ENCODE measurements at places on chromosomes 13 and 19.

DNA sequence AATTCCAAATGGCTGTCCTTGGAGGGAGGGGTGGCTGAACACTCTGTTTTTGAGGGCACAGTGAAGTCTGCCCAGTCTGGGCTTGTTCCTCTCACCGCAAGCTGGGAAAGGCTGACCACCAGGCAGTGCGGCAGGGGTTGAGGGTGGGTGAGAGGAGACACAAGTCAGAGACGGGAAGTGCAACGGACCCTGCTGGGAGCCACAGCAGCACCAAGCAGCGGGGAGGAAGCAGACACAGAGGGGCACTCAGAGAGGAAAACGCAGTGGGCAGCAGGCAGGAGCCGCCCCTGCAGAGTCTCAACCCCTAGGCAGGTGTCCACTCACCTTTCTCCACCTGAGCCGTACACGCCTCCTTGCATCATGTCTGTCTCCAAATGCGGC, 15.6 kb downstream of the AKAP8L start:
- peaks cover 20% of the 10 kb centered on the region for H3K4me1 ChIP-seq
- no peak overlapping the region for H3K4me3 ChIP-seq
- no peak overlapping the region for H3K27ac ChIP-seq
- peaks cover 62% of the 10 kb centered on the region for H3K36me3 ChIP-seq

DNA sequence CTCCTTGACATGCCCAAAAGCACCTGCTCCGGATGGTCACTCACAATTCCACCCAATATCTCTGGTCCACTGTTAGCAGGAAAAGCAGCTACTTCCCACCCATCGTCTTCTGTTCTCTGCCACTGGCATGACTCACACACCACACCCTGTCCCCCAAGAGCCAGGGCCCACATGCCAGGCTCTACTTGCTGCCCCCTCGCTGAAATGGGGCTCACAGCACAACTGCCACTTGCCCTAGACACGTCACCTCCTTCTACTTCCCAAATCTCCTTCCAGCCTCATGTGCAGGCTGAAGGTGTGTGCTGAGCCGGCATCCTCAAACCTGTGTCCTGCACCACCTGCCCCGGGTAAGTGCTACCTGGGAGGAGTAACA, 65.0 kb downstream of the TBC1D4 start:
- H3K4me1 ChIP-seq, result no peaks in the 10 kb centered on the region
- H3K27ac ChIP-seq, result no peak overlapping the region
- no peaks in the 10 kb centered on the region for H3K36me3 ChIP-seq

GRCh38 chr19:42109896-42110295, 22.4 kb downstream of the POU2F2 start:
- H3K36me3 ChIP-seq, result peaks cover 2% of the 10 kb centered on the region
- peaks cover 4% of the 10 kb centered on the region for H3K4me1 ChIP-seq
- H3K27ac ChIP-seq, result no peak overlapping the region
- DNase-seq, result no peak
- no peaks in the 10 kb centered on the region for H3K27me3 ChIP-seq

DNA sequence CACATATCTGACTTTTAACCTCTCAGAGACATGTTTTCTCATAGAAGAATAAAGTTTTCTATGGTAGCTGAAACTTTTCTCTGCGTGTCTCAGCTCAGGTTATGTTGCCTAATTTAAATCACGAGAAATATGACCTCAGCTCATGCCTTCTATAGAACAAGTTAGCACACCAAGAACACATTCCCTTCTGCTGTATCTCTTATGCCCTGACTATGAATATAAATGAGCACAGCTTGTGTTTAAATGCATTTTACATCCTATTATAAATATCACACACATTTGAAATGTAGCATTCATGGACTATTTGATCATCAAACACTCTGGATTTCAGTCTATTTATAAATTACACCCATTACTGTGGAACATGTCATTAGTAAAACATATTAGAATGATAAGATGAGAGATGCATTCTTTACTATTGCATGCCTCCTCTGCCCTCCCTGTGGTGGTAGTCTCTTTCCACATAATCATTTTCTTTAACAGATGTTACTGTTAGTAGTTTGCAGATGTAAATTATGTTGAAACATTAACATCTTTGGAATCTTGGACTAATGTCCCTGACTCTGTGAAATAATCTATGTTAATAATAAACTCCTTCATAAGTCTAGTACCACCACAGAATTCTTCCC, 2044.9 kb upstream of the PCDH20 start:
- H3K4me1 ChIP-seq, result no peaks in the 10 kb centered on the region
- DNase-seq, result no peak
- no peaks in the 10 kb centered on the region for H3K27me3 ChIP-seq
- H3K4me3 ChIP-seq, result no peak overlapping the region

GRCh38 chr13:100674572-100674871, at the start of gene TMTC4:
TSS of gene TMTC4 (minus strand) at chr13:100674795. CDS start at chr13:100670362, 4,433 bp downstream.
- peak within 1 kb of the TSS; percentile 82 for H3K4me3 ChIP-seq
- H3K36me3 ChIP-seq, result no peaks in the 10 kb centered on the region
- peaks cover 24% of the 10 kb centered on the region for H3K4me1 ChIP-seq

- DNase-seq, result no peak
- H3K36me3 ChIP-seq, result no peaks in the 10 kb centered on the region
- H3K4me3 ChIP-seq, result no peak overlapping the region
- peaks cover 2% of the 10 kb centered on the region for H3K4me1 ChIP-seq
These were observed 50.5 kb downstream of the KCNRG start for GRCh38 chr13:50065712-50066111.

DNA sequence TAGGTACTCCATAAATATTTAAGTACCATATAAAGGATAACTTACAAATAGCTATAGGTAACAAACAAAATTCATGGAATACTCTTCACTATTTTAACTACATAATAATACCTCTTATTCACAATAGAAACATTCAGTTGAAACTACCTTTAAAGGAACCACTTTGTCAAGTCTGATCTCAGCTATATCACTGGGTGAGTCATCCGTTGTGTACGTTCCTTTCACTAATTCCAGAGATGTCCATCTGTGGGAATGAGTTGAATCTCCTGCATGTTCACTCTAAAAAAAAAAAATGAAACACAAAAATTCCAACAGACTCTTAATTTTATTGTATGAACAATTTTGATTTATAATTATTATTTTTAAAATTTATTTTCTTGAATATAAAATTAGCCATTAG, 149.4 kb upstream of the FBXL3 start:
- no peak overlapping the region for H3K27ac ChIP-seq
- H3K4me1 ChIP-seq, result no peaks in the 10 kb centered on the region
- no peaks in the 10 kb centered on the region for H3K27me3 ChIP-seq
- no peak overlapping the region for H3K4me3 ChIP-seq
- peaks cover 67% of the 10 kb centered on the region for H3K36me3 ChIP-seq

- H3K36me3 ChIP-seq, result no peaks in the 10 kb centered on the region
- no peak overlapping the region for H3K4me3 ChIP-seq
- H3K4me1 ChIP-seq, result peaks cover 6% of the 10 kb centered on the region
- DNase-seq, result no peak
- no peak overlapping the region for H3K27ac ChIP-seq
These were observed 28.6 kb upstream of the MIR17HG start for GRCh38 chr13:91318886-91319285.

DNA sequence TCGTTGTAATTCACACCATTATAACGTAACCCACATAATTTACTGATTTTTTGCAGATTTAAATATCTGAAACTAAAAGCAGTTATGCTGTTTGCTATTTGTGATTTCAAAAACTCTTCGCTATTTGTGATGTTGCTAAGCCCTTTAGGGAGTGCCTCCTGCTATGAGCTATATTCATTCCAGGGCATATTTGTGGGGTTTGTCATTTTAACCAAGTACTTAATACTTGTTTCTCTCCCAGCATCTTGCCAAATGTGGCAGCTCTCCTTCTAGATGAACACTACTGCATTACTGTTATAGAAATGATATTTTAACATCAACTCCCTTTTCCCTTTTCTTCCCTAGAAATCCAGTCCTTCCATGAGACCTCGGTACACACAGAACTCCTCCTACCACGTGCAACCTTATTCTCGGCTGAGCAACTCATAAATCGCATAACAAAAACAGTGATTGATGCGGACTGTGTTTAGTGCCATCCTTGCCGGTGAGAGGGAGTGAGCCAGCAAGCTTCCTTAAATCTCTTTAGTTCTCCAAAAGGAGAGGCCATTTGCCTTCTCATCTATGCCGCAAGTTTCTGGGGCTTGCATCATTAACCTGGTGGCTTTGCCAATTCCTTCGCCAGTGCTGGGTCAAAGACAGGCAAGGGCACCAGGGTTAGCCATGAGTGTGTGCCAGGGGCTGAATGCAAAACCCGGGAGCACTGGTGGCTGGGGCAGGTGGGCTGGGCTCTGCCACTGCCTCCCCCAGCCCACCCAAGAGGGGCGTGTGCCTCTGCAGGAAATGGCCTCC, 33.4 kb downstream of the RFX2 start:
- DNase-seq, result no peak
- H3K27ac ChIP-seq, result no peak overlapping the region
- H3K4me1 ChIP-seq, result no peaks in the 10 kb centered on the region
- no peaks in the 10 kb centered on the region for H3K36me3 ChIP-seq

GRCh38 chr19:38247734-38248268, 8.4 kb downstream of the PPP1R14A start:
- no peak for DNase-seq
- H3K4me1 ChIP-seq, result peaks cover 7% of the 10 kb centered on the region
- H3K36me3 ChIP-seq, result no peaks in the 10 kb centered on the region
- no peak overlapping the region for H3K4me3 ChIP-seq

GRCh38 chr19:7701654-7702457, at the start of gene FCER2:
TSS of gene FCER2 (minus strand) at chr19:7702131. CDS start at chr19:7699760, 2,371 bp downstream.
- H3K27me3 ChIP-seq, result peaks cover 27% of the 10 kb centered on the region
- no peak for DNase-seq
- H3K4me3 ChIP-seq, result no peak within 1 kb of the TSS
- H3K4me1 ChIP-seq, result peaks cover 31% of the 10 kb centered on the region
- no peak within 1 kb of the TSS for H3K27ac ChIP-seq
- no peaks in the 10 kb centered on the region for H3K36me3 ChIP-seq

DNA sequence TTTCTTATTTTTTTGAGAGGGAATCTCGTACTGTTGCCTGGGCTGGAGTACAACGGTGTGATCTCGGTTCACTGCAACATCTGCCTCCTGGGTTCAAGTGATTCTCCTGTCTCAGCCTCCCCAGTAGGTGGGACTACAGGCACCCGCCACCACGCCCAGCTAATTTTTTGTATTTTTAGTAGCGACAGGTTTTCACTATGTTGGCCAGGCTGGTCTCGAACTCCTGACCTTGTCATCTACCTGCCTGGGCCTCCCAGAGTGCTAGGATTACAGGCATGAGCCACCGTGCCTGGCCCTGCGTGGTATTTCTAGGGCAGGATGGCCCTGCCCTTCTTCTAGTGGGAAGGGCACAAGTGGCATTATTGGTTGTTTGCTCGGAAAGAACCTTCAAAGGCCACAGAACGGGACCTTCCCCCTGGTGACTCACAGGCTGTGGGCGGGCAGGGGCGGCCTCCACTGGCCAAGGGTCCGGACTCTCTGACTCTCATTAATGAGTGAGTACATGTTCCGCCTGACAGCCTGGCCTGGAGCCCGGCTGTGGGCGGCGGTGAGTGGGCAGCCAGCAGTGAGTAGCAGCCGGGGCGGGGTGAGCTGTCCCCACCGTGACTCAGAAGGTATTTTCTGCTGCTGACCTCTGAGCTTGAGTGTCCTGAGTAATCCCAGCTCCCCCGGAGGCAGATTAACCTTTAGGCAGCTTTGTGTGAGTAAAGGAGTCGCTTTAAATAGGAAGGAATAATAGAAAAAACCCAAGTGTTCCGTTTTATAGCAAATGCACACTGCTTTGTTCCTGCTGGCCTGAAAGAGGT, 5.1 kb downstream of the DOT1L start:
- no peaks in the 10 kb centered on the region for H3K27me3 ChIP-seq
- H3K27ac ChIP-seq, result peak overlapping the region; percentile 18
- H3K4me1 ChIP-seq, result peaks cover 2% of the 10 kb centered on the region
- no peaks in the 10 kb centered on the region for H3K36me3 ChIP-seq
- DNase-seq, result peak; percentile 49

- DNase-seq, result no peak
- H3K36me3 ChIP-seq, result no peaks in the 10 kb centered on the region
- H3K4me3 ChIP-seq, result no peak overlapping the region
- peaks cover 69% of the 10 kb centered on the region for H3K27me3 ChIP-seq
These were observed 9.0 kb upstream of the CEACAM5 start for GRCh38 chr19:41699231-41699967.

- H3K4me3 ChIP-seq, result no peak overlapping the region
- no peak for DNase-seq
- H3K36me3 ChIP-seq, result no peaks in the 10 kb centered on the region
- H3K27me3 ChIP-seq, result no peaks in the 10 kb centered on the region
- no peak overlapping the region for H3K27ac ChIP-seq
These were observed 406.0 kb downstream of the RFC3 start for GRCh38 chr13:34223984-34224383.

- no peak for DNase-seq
- H3K4me3 ChIP-seq, result no peak overlapping the region
- no peak overlapping the region for H3K27ac ChIP-seq
- peaks cover 3% of the 10 kb centered on the region for H3K4me1 ChIP-seq
- H3K27me3 ChIP-seq, result no peaks in the 10 kb centered on the region
- peaks cover 14% of the 10 kb centered on the region for H3K36me3 ChIP-seq
These were observed 6.7 kb upstream of the DCUN1D2 start for GRCh38 chr13:113497217-113497616.

DNA sequence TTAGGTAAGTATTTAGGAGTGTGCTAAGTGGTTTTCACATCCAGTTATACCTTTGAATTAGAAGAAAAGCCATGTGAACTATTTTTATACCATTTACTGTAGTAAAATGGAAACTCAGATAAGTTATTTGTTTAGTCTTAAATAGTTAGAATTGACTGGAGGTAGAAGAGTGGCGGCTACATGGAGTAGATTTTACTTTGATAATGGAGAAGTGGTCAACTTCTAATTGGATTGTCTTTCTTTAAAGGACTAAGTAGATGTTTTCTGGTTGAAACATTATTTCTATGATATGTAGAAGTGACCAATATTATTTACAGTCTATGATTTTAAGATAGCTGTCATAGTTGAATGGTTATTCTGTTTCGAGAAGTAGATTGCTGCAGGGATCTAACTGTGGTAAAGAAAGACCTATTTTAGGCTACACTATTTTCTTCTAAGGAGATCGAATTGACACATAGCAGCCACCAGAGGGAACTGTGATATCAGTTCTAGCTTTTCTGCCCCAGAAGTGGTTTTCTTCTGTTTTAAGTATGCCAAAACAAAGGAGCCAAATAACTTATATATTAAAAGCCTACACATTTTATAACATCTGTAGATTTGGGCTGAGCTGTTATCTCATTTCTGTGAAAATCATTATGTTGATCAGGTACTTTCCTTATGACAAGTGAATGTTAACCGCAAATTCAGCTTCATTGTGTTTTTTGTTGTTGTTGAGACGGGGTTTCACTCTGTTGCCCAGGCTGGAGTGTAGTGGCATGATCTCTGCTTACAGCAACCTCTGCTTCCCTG, 26.1 kb downstream of the ZMYM2 start:
- DNase-seq, result no peak
- H3K4me3 ChIP-seq, result no peak overlapping the region
- peaks cover 4% of the 10 kb centered on the region for H3K36me3 ChIP-seq
- H3K27me3 ChIP-seq, result no peaks in the 10 kb centered on the region
- peaks cover 6% of the 10 kb centered on the region for H3K4me1 ChIP-seq
- H3K27ac ChIP-seq, result no peak overlapping the region

GRCh38 chr19:49499030-49499670, 2.9 kb downstream of the RPS11 start:
- H3K4me1 ChIP-seq, result peaks cover 22% of the 10 kb centered on the region
- peak overlapping the region; percentile 78 for H3K4me3 ChIP-seq
- H3K27ac ChIP-seq, result peak overlapping the region; percentile 92

- H3K36me3 ChIP-seq, result peaks cover 53% of the 10 kb centered on the region
- no peak overlapping the region for H3K4me3 ChIP-seq
- H3K4me1 ChIP-seq, result no peaks in the 10 kb centered on the region
- H3K27ac ChIP-seq, result no peak overlapping the region
These were observed 50.9 kb upstream of the C13orf46 start for GRCh38 chr13:114024603-114025404.
